ENCODE measurements at places on chromosomes 11 and 22. TPM values are rescaled to one million over a fixed set of nuclear protein-coding genes. Genes with fewer than 3 reads are reported as not detected.

DNA sequence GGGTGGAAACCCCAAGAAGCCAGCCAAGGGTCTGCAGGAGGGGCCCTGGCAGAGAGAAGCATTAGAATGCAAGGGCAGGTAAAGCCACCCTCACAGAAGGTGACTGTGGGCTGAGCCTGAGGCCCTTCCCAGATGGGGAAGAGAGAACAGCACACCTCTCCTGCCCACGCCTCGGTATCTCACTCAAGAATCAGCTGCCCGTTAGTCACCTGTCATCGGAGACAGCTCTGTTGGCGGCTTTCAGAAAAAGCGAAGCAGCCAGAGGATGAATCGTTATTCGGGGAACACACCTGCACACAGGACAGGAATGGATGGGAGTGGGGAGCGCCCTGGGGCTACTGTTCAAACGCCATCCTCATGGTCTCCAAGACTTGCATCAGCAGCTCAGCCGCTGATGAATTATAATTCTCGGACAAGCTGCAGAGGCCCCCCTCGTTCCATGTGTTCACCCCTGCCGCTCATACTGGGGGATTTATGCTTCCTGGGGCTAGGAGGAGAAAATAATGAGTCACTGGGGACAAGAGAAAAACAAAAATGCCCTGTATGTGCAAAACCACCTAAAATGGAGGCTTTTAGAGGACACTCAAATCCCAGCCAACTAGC lies 21.6 kb upstream of the TMA7B start:
- DNase-seq = no peak

DNA sequence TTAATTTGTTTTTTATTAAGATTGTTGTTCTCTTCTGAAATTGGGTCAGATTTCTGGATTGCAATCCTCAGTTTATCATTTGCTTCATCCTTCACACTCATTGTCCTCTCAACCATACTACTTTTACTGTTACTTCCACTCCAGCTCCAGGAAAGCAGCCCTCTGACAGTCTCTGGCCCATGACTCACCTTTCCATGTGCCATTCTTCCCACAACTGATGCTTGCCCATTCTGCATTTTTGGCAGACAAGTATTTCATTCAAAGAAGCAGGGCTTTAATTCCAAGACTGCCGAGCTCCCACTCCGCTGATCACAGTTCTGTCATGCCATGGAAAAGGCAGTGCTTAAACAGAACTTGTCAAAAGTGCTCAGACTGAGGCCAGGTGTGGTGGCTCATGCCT lies 139.2 kb downstream of the WNT11 start:
- DNase-seq = no peak

GRCh38 chr11:123052901-123053721 lies 8.8 kb downstream of the HSPA8 start:
- DNase-seq = no peak

Gene WT1
- total RNA-seq = not detected

Gene DDI1
- not detected for total RNA-seq

DNA sequence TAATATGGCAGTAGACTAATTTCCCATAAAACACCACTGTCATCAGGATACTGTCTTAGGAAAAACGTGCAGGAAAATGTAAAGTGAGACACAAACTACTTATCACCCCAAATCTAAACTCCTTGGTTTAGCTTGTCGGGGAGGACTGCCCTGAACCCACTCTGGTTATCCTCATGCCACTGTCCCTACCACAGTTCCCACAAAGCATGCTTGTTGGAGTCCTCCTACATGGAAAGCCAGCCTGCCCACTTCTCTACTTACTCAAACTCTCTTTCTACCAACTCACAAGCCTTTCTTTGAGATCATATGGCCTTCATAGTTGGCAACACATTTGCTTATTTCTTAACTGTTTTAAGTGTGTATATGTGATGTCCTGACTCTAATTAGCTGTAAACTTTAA lies 179.0 kb downstream of the SWAP70 start:
- DNase-seq = no peak

All from endodermal cell (in vitro differentiated cells).